ENCODE measurements at places on chromosomes 6 and 20.

- no peak for DNase-seq
Measured at GRCh38 chr6:14428269-14428668, 310.7 kb downstream of the CD83 start.

- DNase-seq = no peak
Measured at GRCh38 chr6:57256541-57256940, 34.4 kb upstream of the RAB23 start.

GRCh38 chr6:128784266-128784665, 98.7 kb upstream of the LAMA2 start:
- no peak for DNase-seq

DNA sequence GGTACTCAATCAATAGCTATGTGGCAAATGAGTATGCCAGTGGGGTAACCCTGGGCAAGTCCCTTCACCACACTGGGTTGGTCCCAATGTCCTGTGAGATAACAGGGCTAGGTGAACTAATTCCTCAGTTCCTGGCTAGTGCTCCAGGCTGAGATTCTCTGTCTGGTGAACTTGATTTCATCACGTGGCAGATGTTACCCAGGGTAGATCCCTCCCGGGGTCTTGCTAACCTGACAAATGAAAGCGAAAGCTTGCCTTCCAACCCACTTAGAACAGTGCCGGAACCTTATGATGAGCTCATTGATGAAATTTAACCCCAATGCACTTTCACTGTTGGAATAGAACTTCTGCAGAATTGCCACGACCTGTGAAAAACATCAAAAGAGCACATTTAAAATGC, 6.6 kb upstream of the ANKRD60 start:
- no peak for DNase-seq

GRCh38 chr20:51153867-51154707, 131.2 kb upstream of the KCNG1 start:
- DNase-seq = no peak
